ENCODE measurements at places on chromosomes 6 and 20. TPM values are rescaled to one million over a fixed set of nuclear protein-coding genes. Genes with fewer than 3 reads are reported as not detected.

GRCh38 chr20:32068174-32068573 is 16.1 kb downstream of the HCK start:
- no peak for DNase-seq
- H3K4me3 ChIP-seq = no peak overlapping the region
- peaks cover under 1% of the 10 kb centered on the region for H3K27me3 ChIP-seq
- H3K4me1 ChIP-seq = no peaks in the 10 kb centered on the region
- H3K36me3 ChIP-seq = no peaks in the 10 kb centered on the region

DNA sequence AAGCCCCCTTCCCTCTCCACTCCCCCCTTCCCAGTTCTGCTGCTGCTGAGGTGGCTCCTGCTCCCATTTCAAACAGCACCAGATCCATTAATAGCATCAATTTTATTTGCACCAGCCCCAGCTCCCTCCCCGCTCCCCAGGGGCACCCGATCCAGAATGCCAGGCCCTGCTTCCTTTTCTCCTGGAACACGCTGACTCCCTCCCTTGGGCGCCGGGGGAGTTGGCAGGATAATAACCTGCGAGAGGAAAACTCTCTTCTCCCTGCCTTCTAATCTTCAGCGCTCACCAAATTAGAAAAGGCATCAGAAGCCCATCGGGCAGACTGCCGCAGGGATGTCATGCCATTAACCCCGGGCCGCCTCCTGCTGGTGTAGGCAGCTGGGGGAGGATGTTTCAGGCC is 77.8 kb downstream of the NCR2 start:
- no peaks in the 10 kb centered on the region for H3K4me1 ChIP-seq
- peaks cover 71% of the 10 kb centered on the region for H3K27me3 ChIP-seq
- no peak overlapping the region for H3K27ac ChIP-seq
- H3K4me3 ChIP-seq = no peak overlapping the region

DNA sequence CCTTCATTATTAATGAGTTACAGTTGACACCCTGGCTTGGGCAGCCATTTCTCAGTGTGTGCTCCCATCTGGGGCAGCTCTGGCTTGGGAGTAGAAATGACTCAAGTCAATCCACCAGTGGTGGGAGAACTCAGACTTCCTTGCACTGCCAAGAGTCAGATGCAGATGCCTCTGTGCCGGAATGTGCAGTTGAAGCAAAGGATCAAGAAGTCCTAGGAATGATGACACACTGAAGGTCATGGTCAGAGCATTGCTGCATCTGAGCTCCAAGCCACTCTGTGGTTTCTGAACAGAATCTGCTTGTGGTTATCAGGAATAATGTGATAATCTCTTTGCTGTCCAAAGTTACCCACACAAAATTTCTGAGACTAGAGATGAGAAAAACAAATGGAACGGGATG is 19.5 kb upstream of the PAX1 start:
- peaks cover 8% of the 10 kb centered on the region for H3K27me3 ChIP-seq
- no peaks in the 10 kb centered on the region for H3K36me3 ChIP-seq
- DNase-seq = no peak
- H3K4me1 ChIP-seq = no peaks in the 10 kb centered on the region
- no peak overlapping the region for H3K4me3 ChIP-seq

DNA sequence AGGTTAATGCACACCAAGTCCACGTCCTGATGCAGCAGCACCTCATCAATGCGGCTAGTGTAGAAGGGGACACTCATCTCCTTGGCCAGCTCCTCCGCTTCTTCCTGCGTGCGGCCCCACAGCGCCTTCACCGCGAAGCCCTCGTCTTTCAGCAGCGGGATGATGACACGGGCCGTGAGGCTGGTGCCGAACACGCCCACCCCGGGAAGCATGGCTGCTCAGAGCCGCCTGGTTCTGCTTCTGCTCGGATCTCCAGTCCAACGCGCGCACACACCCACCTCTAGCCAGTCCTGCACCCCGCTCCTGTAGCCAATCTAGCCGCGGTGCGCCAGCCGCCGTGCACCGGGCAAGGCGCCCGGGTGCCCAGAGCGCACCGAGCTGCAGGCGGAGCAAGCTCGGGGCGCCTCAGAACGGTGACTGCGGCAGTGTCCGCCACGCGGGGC is 700 bp downstream of the GFOD1 start:
- H3K27me3 ChIP-seq = no peaks in the 10 kb centered on the region
- H3K36me3 ChIP-seq = no peaks in the 10 kb centered on the region
- H3K4me3 ChIP-seq = peak overlapping the region; percentile 89
- peaks cover 28% of the 10 kb centered on the region for H3K4me1 ChIP-seq

- no peak overlapping the region for H3K4me3 ChIP-seq
- peak; percentile 86 for DNase-seq
- H3K27me3 ChIP-seq = no peaks in the 10 kb centered on the region
- H3K4me1 ChIP-seq = no peaks in the 10 kb centered on the region
- no peaks in the 10 kb centered on the region for H3K36me3 ChIP-seq
- H3K27ac ChIP-seq = peak overlapping the region; percentile 52
Measured at GRCh38 chr6:11770546-11771466, 7.8 kb downstream of the ADTRP start.

DNA sequence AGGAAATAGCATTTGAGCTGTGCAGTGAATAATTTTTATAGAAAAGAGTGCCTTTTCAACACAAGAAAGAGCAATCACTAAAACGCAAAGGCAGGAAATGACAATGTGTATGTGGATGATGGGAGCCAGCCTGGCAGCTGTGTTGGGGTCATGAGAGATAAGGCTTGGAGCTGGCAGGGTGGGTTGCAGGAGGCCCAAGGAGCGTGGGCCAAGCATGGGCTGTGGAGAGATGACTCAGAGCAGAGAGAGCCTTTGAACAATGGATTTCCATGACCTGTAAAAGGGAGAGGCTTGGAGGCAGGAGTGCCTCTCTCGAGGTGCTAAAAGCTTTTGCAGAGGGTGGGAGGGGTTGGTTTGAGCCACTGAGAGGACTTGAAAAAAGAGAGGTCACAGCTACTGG is 6.6 kb upstream of the TBC1D7 start:
- no peak overlapping the region for H3K27ac ChIP-seq
- H3K4me3 ChIP-seq = no peak overlapping the region
- no peak for DNase-seq
- H3K36me3 ChIP-seq = no peaks in the 10 kb centered on the region
- H3K4me1 ChIP-seq = peaks cover 2% of the 10 kb centered on the region
- H3K27me3 ChIP-seq = no peaks in the 10 kb centered on the region

- H3K27ac ChIP-seq = no peak overlapping the region
- DNase-seq = no peak
- H3K27me3 ChIP-seq = no peaks in the 10 kb centered on the region
- H3K4me1 ChIP-seq = peaks cover 25% of the 10 kb centered on the region
Measured at GRCh38 chr20:4949833-4950178, 51.5 kb downstream of the SLC23A2 start.

- no peak overlapping the region for H3K4me3 ChIP-seq
- no peaks in the 10 kb centered on the region for H3K27me3 ChIP-seq
- no peak overlapping the region for H3K27ac ChIP-seq
- DNase-seq = no peak
- no peaks in the 10 kb centered on the region for H3K36me3 ChIP-seq
Measured at GRCh38 chr6:53805725-53806124, 10.9 kb downstream of the LRRC1 start.

- peak; percentile 32 for DNase-seq
- H3K27me3 ChIP-seq = peaks cover 57% of the 10 kb centered on the region
- H3K4me3 ChIP-seq = peak overlapping the region; percentile 49
- no peak overlapping the region for H3K27ac ChIP-seq
- no peaks in the 10 kb centered on the region for H3K36me3 ChIP-seq
Measured at GRCh38 chr6:28838289-28838633, 85.5 kb downstream of the TRIM27 start.

- H3K27me3 ChIP-seq = no peaks in the 10 kb centered on the region
- peaks cover 6% of the 10 kb centered on the region for H3K4me1 ChIP-seq
- no peak for DNase-seq
- no peaks in the 10 kb centered on the region for H3K36me3 ChIP-seq
Measured at GRCh38 chr6:143556529-143556928, 45.0 kb upstream of the FUCA2 start.

- H3K27me3 ChIP-seq = no peaks in the 10 kb centered on the region
- no peak for DNase-seq
- no peaks in the 10 kb centered on the region for H3K4me1 ChIP-seq
- H3K36me3 ChIP-seq = no peaks in the 10 kb centered on the region
- no peak overlapping the region for H3K4me3 ChIP-seq
Measured at GRCh38 chr6:109165392-109165974, 70.2 kb downstream of the CEP57L1 start.

DNA sequence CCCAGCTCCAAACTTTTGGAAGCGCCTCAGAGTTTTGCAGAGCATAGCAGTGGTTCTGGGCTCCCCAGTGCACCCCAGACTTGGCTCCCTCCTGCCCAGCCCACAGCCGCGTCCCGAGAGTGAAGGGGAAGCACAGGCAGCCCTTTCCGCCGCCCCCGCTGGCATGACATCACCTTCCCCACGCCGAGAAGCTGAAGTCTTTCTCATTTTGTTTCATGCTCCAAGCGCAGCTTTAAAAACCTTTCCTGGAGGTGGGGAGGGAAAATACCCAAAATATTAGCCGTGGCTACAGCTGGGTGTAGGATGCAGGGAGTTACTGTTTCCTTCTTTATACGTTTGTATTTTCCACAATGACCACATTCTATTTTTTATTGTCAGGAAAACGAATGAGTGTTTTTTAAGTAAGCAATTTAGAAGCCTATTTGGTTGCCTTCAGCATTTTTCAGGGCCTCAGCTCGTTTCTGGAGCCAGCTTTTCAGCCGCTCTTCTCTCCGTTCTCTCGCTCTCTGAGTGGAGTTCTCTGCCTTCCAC is 72.9 kb downstream of the SNX5 start:
- no peaks in the 10 kb centered on the region for H3K27me3 ChIP-seq
- peak; percentile 82 for DNase-seq
- H3K36me3 ChIP-seq = no peaks in the 10 kb centered on the region
- peak overlapping the region; percentile 76 for H3K27ac ChIP-seq

GRCh38 chr6:156046268-156046665 is 590.6 kb upstream of the NOX3 start:
- no peak overlapping the region for H3K4me3 ChIP-seq
- H3K36me3 ChIP-seq = no peaks in the 10 kb centered on the region
- DNase-seq = no peak
- H3K4me1 ChIP-seq = peaks cover 2% of the 10 kb centered on the region
- H3K27ac ChIP-seq = no peak overlapping the region

GRCh38 chr6:16208989-16209388 is 29.4 kb upstream of the GMPR start:
- H3K4me3 ChIP-seq = no peak overlapping the region
- peaks cover 4% of the 10 kb centered on the region for H3K27me3 ChIP-seq
- no peaks in the 10 kb centered on the region for H3K36me3 ChIP-seq

GRCh38 chr20:5400164-5400762 is 83.5 kb upstream of the PROKR2 start:
- DNase-seq = peak; percentile 6
- no peak overlapping the region for H3K27ac ChIP-seq
- no peak overlapping the region for H3K4me3 ChIP-seq

- H3K36me3 ChIP-seq = no peaks in the 10 kb centered on the region
- H3K27ac ChIP-seq = no peak overlapping the region
- no peak for DNase-seq
- H3K4me3 ChIP-seq = no peak overlapping the region
Measured at GRCh38 chr20:11972478-11972877, 54.8 kb downstream of the BTBD3 start.

GRCh38 chr6:52374247-52374646 is 12.3 kb downstream of the PAQR8 start:
- no peaks in the 10 kb centered on the region for H3K27me3 ChIP-seq
- DNase-seq = no peak
- no peak overlapping the region for H3K27ac ChIP-seq
- no peaks in the 10 kb centered on the region for H3K36me3 ChIP-seq

- no peaks in the 10 kb centered on the region for H3K36me3 ChIP-seq
- H3K4me3 ChIP-seq = peak overlapping the region; percentile 23
- no peaks in the 10 kb centered on the region for H3K27me3 ChIP-seq
- DNase-seq = no peak
Measured at GRCh38 chr20:47334022-47334551, 22.4 kb downstream of the ZMYND8 start.

DNA sequence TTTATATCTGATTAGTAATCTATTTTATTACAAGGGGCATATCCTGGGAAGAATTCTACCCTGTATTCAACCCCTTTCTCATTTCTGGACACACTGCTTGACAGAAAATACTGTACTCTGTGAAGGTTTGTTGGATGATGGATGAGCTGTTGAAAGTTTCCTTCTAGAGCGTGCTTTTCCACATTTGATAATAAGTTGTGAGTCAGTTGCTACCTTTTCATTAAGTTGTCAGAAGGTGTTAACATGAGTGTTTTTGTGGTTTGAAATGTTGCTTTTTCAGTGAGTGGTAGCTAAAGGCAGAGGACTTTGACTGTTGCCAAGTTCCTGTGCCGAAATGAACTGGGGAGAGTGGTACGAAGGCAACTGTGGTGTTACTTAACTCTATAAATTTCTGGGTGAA is 3.9 kb upstream of the ECI2 start:
- no peak overlapping the region for H3K4me3 ChIP-seq
- DNase-seq = no peak
- no peak overlapping the region for H3K27ac ChIP-seq
- peaks cover 13% of the 10 kb centered on the region for H3K4me1 ChIP-seq
- no peaks in the 10 kb centered on the region for H3K36me3 ChIP-seq

- H3K27ac ChIP-seq = no peak overlapping the region
- H3K36me3 ChIP-seq = no peaks in the 10 kb centered on the region
- no peaks in the 10 kb centered on the region for H3K27me3 ChIP-seq
- no peak for DNase-seq
Measured at GRCh38 chr6:71049198-71049770, 92.4 kb upstream of the B3GAT2 start.

DNA sequence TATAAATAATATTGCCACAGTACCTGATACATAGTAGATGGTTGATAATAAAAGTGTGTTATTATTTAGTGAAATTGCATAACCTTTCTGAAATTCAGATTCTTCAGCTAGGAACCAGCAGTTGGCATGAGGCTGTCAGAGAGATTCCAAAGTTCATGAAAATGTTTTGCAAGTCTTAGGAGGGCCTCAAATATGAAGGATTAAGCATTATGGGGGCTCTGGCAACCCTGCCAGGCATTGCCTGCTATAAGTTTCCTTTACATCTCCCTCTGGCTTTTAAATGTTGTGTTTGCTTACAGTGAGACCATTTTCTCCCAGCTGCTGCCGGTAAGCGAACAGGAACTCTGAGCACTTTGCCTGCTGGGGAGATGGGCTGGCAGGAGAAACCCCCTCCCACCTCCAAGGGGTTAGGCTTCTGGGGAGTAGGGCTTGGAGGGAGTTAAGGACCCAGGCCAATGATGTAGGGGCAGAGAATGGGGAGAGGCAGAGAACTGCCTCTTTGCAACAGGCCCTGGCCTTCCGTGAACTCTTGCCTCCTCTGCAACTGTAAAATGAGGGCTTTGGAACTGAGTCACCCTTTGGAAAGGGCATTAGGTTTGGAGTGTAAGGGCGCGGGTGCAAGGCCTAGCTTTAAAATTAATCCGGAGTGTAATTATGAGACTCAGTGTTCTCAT is 33.2 kb upstream of the KIF3B start:
- no peak overlapping the region for H3K4me3 ChIP-seq
- no peaks in the 10 kb centered on the region for H3K27me3 ChIP-seq
- no peak for DNase-seq
- no peaks in the 10 kb centered on the region for H3K4me1 ChIP-seq
- H3K36me3 ChIP-seq = no peaks in the 10 kb centered on the region
- H3K27ac ChIP-seq = no peak overlapping the region

SCRT2 gene
- not detected for total RNA-seq

NKAPL gene
- total RNA-seq = 8.3 TPM

FAM83B gene
- not detected for total RNA-seq

ZNF334 gene
- total RNA-seq = 1.1 TPM

AGER gene
- total RNA-seq = 5.1 TPM

KHDRBS2 gene
- total RNA-seq = not detected

ACAT2 gene
- total RNA-seq = 7.5 TPM

DEFB132 gene
- total RNA-seq = not detected

SLC32A1 gene
- not detected for total RNA-seq

RHAG gene
- total RNA-seq = not detected

MCHR2 gene
- not detected for total RNA-seq

MYB gene
- 0.13 TPM for total RNA-seq

Data from heart right ventricle (tissue), 16 donors.